Activated CD8-positive, alpha-beta memory T cell treated with anti-CD3 and anti-CD28 coated beads, Interleukin-2, amount 50 U/mL, for 48 hours (primary cell): ENCODE measurements at places on chromosomes 6 and 20.

DNA sequence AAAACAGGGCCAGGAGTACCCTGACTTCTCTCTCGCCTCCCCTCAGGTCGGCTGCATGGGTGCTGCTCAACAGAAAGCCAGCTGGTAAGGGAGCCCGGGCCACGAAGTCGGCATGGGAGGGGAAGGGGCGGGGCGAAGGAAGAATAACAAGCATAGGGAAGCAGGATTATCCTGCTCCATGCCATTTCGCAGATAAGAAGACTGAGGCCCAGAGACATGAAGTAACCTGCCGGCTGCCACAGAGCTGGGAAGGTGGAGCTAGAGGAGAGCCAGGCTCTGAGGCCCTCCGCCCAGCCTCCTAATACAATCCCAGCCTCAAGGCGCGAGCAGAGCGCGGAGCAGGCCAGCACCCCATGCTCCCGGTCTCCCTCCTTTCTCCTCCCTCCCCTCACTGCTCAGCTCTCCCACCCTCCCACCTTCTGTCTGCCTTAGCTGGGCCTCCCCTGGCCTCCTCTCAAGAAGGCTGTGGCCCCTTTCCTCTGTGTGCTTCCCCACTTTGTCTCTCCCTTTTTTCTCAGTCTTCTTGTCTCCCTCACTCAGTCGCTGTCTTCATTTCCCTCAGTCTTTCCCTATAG, 13.2 kb upstream of the HMGA1 start:
- no peak for DNase-seq

GRCh38 chr6:149157126-149157525, 160.4 kb upstream of the TAB2 start:
- DNase-seq = no peak

- DNase-seq = no peak
Observed at GRCh38 chr6:51060262-51060762, 241.6 kb downstream of the TFAP2B start.

DNA sequence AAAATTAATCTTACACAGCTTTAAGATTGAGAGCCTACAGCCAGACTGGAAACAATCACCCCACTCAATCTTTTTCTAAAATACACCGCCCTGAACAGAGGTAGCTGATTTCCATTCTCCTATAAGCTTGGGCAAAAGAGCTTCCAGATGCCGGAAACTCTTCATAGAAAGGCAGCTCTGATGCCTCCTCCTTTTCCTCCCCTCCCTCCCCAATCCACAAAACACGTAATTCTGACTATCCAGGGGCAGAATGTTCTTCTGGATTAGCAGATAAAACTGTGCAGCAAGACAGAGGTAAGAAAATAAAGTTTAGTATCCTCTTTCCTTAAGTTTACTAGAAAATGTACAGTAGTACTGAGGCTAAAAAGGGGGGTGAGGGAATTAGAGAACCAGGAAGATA, 15.8 kb downstream of the ADNP start:
- DNase-seq = no peak

DNA sequence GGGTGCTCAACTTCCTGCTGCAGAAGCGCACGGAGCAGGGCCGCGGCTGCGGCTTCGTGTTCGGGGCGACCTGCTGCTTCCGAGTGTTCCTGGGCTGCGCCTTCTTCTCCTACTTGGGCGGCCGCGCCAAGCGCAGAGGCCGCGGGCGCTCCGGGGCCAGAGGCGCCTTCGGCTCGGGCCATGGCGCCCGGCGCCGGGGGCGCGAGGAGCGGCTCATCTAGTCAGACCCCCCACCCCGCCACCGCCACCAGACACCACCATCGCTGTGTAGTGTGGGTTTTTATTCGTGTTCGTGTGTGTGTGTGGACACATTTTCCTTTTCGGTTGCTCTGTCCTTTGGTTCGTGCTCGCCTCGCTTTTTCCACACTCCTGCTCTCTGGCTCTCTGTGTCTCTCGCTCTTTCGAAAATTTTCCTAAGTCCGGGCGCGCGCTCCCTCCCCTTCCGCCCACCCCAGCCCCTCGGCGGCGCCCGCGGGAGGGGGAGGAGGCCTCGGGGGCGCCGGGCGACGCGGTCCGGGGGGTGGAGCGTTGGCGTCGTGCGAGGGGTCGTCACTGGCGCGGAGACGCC, 38.1 kb downstream of the GNAS start:
- DNase-seq = peak; percentile 82

- DNase-seq = no peak
Observed at GRCh38 chr20:52675375-52675774, 296.8 kb upstream of the TSHZ2 start.

DNA sequence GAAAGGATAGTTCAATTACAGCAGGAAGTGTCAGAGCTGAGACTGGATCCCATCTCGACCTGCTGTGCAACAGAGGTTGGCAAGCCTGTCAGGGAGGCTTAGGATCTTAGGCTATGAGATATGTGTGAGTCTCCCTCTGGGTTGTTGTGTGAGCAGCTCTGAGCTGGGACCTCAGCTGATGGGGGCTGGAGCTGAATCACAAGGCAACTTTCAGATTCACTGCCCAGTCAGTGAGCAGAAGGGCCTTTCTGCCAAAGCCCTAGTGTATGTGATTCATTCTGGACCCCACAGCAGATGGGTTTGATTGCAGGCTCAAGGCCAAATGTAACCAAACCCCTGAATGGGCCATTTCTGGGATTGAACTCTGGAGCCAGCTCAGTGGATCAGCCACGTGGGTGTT, 4.5 kb downstream of the PI3 start:
- DNase-seq = no peak
